ENCODE measurements at places on chromosomes 4 and X.

DNA sequence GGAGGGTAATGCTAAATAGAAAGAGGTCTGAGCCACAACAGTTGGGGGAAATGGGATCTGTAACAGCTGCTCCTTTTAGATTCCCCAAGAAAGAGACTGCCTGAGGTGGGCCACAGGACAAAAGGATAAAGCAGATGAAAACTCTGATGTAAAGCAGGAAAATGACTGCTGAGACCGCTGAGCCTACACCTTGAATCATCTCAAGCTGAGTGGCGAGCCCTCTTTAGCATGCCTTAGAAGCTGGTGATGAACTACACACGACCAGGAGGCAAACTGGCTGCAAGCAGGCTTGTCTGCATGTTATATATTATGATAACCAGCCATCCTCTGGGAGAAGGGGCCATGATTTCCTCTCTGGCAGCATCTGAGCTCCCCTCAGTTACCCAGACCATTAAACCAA is 88.4 kb downstream of the TTC29 start:
- DNase-seq, result no peak

DNA sequence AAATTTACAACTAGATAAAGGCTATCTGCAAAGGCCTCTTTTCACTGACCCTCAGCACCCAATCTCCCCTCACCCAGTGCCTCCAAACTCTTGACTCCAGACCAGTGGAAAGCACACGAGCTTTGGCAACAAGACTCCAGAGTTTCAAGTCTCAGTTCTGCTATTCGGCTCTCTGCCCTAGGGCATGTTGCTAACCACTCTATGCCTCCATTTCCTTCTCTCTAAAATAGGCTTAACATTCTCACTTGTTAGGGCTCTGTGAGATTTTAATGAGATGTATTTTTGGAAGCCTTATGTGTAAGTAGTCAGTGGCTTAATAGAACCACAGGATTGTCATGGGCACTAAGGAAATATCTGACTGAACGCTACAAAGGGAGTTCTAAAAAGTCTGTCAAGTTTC is 116.5 kb upstream of the IQCM start:
- DNase-seq, result no peak

- DNase-seq, result no peak
Observed at GRCh38 chr4:86928400-86929255, 6.2 kb upstream of the AFF1 start.

GRCh38 chr4:102678695-102679335 is 82.0 kb downstream of the MANBA start:
- no peak for DNase-seq

DNA sequence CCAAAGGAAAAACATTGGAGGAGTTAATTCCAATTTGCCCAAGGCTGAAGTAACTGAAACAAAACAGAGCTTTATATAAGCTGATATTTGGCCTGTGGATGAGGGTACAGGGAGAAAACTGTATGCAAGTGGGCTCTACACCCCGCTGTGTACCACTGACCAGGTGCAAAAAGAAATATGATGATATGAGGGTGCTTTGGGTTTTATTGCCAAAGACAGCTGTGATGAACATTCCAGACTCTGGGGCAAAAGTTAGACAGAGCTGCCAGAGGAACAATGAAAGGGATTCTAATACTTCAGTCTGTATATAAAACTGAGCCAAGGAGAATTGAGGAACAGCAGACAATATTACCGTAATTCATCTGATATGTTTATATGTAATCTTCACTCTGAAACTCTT is 117.4 kb downstream of the MID1 start:
- DNase-seq, result no peak

DNA sequence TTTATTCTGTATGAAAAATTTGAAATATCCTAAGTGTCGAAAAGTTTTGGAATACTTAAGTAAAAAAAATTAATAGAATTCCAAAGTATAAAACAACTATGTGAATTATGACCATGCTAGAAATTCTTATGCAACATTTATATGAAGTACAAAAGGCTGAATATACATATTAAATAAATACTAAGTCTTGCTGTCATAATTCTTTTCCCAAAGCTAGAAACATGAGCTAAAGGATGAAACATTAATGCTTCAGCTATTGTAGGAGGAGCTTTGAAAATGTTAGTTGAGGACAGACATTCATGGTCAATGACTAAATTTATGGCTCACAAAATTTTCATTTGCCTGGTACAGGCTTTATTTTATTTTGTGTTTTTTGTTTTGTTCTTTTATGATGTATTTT is 207.3 kb downstream of the GABRB1 start:
- DNase-seq, result no peak

- no peak for DNase-seq
Observed at GRCh38 chr4:24674279-24674678, 89.9 kb upstream of the DHX15 start.

DNA sequence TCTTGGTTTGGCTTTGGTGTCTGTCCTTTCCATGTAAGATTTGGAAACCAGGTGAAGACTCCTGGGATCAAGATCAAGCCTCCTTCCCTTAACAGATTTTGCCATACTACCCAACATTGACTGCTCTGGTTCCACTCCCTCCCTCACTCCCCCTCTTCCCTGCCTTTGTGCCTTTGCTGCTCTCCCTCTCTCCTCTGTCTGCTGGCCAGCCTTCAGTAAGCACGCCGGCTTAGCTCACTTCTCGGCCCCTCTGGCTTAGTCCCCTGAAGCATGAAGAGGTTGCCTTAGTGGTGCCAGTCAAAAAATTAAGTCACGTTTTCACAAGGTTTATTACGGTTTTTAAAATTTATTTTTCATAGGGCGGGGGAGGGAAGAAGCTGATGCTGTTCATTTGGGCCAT is 6.0 kb downstream of the GRIA3 start:
- DNase-seq, result no peak

DNA sequence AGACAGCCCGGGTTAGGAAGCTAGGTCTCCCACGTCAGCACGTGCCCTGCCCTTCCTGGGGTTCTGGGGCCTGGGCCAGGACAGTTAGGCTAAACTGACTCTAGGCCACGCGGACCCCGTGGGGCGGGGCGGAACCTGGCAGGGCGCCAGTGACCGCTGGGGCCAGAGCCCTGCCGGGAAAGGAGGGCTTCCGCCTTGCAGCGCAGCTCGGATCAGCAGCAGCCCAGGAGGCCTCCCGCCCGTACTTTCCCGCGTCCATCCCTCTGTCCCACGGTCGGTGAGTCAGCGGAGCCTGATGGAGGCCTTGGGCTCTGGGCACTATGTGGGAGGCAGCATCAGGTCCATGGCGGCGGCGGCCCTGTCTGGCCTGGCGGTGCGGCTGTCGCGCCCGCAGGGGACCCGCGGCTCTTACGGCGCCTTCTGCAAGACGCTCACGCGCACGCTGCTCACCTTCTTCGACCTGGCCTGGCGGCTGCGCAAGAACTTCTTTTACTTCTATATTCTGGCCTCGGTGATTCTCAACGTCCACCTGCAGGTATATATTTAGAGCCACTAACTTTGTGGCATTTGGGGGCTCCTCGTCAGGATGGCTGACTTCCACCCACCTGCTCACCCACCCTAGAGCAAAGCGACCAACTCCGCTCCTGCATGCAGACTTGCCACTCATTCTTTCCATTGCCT is at the start of gene SMIM10:
Gene SMIM10, plus strand, starts transcription at position 191 of the 681 bp plus-strand sequence. Its CDS starts 105 bp downstream, at position 296.
- DNase-seq, result peak; percentile 80

GRCh38 chr4:25843340-25844097 is 19.3 kb downstream of the SEL1L3 start:
- DNase-seq, result no peak

- DNase-seq, result no peak
Observed at GRCh38 chr4:16764622-16765021, 133.8 kb downstream of the LDB2 start.

DNA sequence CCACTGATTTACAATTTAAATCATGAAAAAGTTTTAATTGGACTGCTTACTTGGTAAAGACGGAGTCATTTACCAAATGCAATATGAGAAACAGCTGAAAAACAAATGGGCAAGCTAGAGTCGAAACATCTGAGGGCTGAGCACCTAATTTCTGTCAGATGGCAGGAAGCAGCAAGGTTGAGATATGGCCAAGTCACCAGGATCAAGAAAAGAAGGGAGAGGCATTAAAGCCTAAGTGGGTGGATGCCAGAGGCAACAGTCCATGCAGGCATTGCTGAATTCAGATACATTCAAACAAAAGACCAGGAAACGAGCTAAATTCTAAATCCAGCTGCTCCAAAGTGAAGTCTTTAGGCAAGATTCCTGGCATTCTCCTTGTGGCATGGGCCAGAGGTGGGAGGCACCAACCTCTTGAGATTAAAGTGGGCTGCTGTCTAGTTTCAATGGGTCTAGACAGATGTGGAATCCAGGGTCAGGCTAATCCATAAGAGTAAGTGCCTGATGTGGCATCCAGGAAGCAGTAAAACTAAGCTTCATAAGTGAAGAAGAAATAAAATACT is 8.0 kb upstream of the ARSJ start:
- DNase-seq, result no peak

- DNase-seq, result no peak
Observed at GRCh38 chr4:88526221-88526815, 2.7 kb upstream of the PYURF start.

DNA sequence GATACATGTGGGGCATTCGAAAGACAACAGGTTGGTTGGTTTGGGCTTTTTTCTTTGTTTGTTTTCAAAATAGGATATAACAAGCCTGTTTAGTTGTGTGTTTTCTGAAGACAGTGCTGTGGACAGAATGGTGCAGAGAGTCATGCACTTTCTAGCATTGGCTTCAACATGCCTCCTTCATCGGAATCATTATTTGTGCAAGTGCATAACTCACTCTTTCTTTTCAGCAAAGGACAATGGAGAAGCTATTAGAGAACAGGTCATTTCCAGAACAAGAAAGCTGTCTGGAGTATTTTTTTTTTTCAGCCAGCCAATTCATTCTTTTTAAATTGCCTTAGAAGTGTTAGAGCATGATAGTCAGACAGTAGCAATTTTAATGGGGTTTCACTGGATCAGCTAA is 225.8 kb downstream of the STK32B start:
- DNase-seq, result no peak

DNA sequence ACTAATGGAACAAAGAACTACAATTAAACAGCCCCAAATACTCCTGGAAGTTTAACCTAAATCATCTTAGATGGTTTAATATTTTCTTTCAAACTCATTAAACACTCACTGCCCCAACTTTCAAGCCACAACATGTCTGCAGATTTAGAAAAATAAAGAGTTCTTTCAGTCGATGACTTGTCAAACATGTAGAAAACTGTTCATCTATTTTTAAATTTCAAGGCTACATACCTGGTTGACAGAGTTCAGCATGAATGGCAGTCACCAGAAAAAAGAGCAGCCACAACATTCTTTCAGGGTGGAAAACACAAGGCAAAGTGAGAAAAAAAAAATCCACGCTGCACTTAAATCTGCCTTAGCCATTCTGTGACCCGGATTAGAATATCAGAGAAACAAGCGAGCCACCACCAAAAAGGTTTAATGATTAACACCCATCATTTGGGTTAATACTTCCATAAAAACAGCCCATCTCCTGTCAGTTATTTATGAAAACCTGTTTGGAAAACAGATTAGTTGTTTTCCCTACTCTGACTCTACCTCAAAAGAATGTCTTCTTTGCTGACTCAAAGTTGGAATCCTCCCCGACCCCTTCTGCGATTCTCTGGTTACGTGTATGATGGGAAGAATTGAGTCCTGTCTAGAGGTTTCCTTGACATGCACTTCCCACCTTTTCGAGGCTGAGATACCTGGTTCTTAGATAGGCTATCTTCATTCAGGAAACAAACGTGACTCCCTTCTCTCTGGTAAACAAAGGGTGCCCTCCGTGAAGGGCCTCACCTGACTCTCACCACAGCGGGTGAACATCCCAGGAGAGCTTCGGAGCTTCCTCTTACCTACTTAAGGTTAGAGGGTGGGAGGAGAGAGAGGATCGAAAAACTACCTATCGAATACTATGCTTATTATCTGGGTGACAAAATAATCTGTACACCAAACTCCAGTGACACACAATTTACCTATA is at the start of gene CLTRN:
Gene CLTRN, minus strand, starts transcription at position 319 of the 958 bp plus-strand sequence. Its CDS starts 30 bp downstream, at position 289.
- no peak for DNase-seq

- DNase-seq, result no peak
Observed at GRCh38 chrX:103658681-103659433, 27.6 kb downstream of the MORF4L2 start.

DNA sequence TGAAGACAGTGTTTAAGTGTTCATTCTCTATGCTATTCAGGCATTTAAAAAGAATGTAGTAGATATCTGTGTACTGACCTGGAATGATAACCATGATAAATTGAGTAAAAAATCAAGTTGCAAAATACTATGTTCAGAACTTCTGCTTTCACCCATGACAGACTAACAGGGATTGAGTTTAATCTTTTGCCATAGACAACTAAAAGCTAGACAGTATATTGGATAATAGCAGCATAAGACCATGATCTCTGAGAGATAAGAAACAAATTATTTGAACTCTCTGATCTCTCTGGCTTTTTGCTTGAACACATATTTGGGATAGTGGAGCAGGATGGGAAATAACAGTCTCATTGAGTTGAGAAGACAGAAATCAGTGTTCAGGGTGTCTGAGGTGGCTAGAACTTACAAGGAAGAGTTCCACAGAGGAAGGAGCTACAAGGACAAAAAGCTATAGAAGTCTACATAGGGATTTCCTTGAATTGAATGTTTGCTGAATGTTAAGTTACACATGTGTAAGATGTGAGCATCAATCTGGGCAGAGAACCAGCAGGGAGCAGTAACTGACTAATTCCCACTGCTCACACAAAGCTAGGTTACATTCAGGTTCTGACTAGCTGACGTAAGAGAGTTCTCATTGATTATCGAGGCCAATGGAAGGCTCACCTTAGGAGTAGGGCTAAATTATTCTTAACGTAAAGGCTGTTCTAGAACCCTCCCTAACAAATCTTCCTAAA is 60.4 kb downstream of the SLC30A9 start:
- no peak for DNase-seq

DNA sequence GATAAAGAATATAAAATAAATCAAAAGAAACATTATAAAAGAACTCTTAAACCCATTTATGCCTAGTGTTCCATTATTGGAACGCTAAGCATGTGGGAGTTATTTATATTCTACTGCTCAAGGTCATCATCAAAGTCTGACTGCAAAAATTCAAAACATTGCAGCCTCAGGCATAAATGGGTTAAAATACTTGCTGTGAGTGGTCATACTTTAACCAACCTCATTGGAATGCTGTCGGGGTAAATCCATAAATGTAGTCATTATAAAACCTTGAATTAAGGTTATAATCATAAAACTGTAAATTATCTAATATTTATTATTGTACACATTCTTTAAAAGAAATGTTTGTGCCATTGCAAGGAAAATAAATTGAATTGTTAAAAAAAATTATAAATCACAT is 55.0 kb downstream of the RPS6KA6 start:
- no peak for DNase-seq

DNA sequence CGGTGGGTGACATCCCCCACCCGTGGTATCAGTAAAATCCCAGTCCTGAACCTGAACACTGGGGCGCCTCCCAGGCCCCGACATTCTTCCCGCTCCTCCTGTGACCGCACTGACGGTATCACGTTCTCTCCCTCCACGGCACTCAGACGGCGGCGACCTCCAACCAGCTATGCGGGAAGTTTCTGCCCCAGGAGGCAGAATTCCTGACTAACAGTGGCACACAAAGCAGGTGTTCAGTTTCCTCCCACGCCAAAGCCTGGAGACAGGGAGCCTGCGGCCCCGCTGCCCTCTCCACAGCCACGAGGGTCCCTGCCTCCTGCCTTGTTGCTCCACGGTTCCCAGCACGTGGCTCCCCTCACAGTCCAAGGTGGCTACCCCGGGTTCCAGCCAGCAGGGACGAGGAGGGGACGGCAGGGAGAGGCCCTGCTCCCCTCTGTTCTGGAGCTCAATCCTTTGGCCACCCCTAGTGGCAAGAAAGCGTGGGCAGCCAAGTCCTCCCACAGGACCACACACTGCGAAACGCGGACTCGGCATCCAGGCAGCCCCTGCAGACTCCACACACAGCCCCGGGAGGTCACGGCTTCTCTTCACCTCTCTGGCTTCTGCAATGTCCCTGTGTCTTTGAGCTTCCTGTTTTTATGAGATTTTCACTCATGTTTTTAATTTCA is 15.2 kb downstream of the CTBP1 start:
- DNase-seq, result no peak
